ENCODE measurements at places on chromosomes 5 and 9.

- H3K4me1 ChIP-seq = no peaks in the 10 kb centered on the region
These were observed 32.7 kb upstream of the ISCA1 start for GRCh38 chr9:86315078-86315477.

GRCh38 chr9:20361656-20362570 lies 260.4 kb downstream of the MLLT3 start:
- no peaks in the 10 kb centered on the region for H3K27me3 ChIP-seq
- H3K4me3 ChIP-seq = no peak overlapping the region
- H3K27ac ChIP-seq = no peak overlapping the region
- peaks cover 11% of the 10 kb centered on the region for H3K4me1 ChIP-seq

DNA sequence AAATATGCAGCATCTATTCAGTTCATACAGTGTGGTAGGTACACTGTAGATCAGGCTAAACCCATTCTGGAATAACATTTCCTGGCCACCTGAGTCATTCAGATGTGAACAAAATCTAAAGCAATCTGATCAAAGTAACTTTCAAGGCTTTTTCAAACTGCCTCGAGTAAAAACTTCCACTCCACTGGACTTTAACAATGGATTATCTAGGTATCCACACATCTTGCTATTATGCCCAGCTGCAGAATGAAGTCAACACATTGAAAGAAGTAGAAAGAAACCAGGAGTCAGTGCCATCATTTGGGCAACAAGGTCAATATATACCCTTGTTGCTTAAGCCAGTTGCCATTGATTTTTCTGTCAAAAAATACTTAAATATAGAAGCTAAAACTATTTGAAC lies 1352.6 kb upstream of the NUDT12 start:
- no peaks in the 10 kb centered on the region for H3K4me1 ChIP-seq
- H3K36me3 ChIP-seq = no peaks in the 10 kb centered on the region
- DNase-seq = no peak
- H3K4me3 ChIP-seq = no peak overlapping the region

GRCh38 chr9:113708821-113709713 lies 167.0 kb upstream of the ZNF618 start:
- H3K36me3 ChIP-seq = no peaks in the 10 kb centered on the region
- no peaks in the 10 kb centered on the region for H3K27me3 ChIP-seq
- no peak overlapping the region for H3K4me3 ChIP-seq

DNA sequence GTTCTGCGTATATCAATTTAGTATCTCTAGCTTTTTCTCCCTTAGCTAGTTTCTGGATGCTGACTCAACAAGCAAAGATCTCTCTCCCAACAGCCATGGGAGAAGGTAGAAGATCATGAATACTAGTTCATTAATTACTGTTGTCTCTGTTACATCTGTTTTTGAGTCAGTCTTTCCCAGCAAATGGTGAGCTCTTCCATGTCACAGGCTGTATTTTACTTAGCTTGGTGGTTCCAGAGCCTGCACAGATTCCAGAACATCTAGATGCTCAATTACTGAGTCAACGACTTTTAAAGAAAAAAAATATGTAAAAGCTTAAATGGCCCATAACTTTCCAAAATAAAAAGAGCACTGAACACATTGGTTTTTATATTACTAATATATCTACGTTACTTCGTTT lies 307.2 kb downstream of the NSG2 start:
- no peak overlapping the region for H3K4me3 ChIP-seq
- H3K27me3 ChIP-seq = no peaks in the 10 kb centered on the region
- no peak for DNase-seq
- no peaks in the 10 kb centered on the region for H3K36me3 ChIP-seq
- H3K27ac ChIP-seq = no peak overlapping the region

DNA sequence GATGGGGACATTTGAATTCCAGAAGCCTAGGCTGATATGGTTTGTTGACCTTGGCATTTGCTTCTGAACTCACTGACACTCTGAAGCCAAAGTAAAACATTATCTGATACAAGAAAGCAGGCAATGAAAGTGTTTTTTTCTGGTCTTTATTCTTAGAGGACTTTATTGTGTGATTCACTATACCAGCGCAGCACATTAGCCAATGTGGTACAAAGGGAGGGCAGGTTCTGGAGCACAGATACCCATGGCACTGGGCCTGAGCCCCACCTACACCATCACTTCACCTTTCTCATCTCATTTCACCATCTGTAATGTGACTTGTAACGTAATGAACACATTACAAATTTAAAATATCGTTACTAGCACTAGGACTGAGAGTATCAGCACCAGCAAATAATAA lies 89.7 kb upstream of the ZNF366 start:
- DNase-seq = no peak
- H3K27ac ChIP-seq = no peak overlapping the region
- H3K4me3 ChIP-seq = no peak overlapping the region
- H3K36me3 ChIP-seq = no peaks in the 10 kb centered on the region
- peaks cover 15% of the 10 kb centered on the region for H3K4me1 ChIP-seq
- no peaks in the 10 kb centered on the region for H3K27me3 ChIP-seq

Measured in body of pancreas (tissue), 4 donors.